ENCODE measurements at places on chromosomes 7 and 10.

- no peak for DNase-seq
- no peak overlapping the region for H3K4me3 ChIP-seq
- no peak overlapping the region for H3K27ac ChIP-seq
- no peaks in the 10 kb centered on the region for H3K27me3 ChIP-seq
- peaks cover 3% of the 10 kb centered on the region for H3K4me1 ChIP-seq
These were observed 47.1 kb upstream of the WASL start for GRCh38 chr7:123795917-123796316.

- H3K27me3 ChIP-seq = no peaks in the 10 kb centered on the region
- no peaks in the 10 kb centered on the region for H3K36me3 ChIP-seq
- peaks cover 3% of the 10 kb centered on the region for H3K4me1 ChIP-seq
These were observed at the start of gene ENTPD1 for GRCh38 chr10:95756041-95756761. ENTPD1 (plus strand) TSS chr10:95756163; CDS start chr10:95756240, 77 bp downstream.

GRCh38 chr7:93883917-93884345, 6.6 kb downstream of the TFPI2 start:
- H3K27ac ChIP-seq = no peak overlapping the region
- H3K27me3 ChIP-seq = peaks cover 2% of the 10 kb centered on the region
- H3K4me1 ChIP-seq = no peaks in the 10 kb centered on the region
- DNase-seq = no peak
- H3K4me3 ChIP-seq = no peak overlapping the region
- no peaks in the 10 kb centered on the region for H3K36me3 ChIP-seq

DNA sequence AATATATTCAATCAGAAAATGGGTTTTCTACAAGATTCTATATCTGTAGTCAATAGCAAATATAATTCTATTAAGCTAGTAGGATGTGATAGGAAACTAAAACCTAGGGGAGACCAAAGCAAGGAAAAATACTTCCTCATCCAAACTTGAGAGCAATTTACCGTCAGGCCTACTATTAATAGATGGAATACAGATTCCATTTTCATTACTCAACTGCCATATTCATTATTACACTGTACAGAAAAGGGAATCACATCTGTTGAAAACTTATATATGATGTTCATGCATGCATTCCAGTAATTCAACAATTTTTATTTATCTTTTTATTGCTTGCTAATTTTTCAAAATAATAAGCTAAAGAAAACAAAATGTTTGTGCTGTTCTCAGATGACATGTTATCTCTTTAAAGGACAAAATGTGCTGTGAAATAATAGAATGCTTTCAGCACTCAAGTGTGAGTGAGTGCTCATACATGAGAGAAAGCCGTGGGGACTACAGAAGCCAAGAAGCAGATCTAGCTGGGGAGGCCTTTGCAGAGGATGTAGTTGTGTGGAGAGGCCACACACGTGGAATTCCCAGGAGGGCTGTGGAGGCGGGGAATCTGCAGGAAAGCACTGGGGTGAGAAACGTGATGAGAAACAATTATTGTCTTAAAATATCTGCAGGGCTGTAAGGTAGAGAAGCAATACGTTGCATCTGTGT, 110.0 kb downstream of the EGFR start:
- no peak overlapping the region for H3K4me3 ChIP-seq
- DNase-seq = no peak
- no peak overlapping the region for H3K27ac ChIP-seq
- H3K27me3 ChIP-seq = no peaks in the 10 kb centered on the region

GRCh38 chr7:39100270-39100669, 122.6 kb downstream of the POU6F2 start:
- H3K4me1 ChIP-seq = no peaks in the 10 kb centered on the region
- no peak for DNase-seq
- H3K4me3 ChIP-seq = no peak overlapping the region
- no peaks in the 10 kb centered on the region for H3K27me3 ChIP-seq
- H3K27ac ChIP-seq = no peak overlapping the region
- H3K36me3 ChIP-seq = no peaks in the 10 kb centered on the region

DNA sequence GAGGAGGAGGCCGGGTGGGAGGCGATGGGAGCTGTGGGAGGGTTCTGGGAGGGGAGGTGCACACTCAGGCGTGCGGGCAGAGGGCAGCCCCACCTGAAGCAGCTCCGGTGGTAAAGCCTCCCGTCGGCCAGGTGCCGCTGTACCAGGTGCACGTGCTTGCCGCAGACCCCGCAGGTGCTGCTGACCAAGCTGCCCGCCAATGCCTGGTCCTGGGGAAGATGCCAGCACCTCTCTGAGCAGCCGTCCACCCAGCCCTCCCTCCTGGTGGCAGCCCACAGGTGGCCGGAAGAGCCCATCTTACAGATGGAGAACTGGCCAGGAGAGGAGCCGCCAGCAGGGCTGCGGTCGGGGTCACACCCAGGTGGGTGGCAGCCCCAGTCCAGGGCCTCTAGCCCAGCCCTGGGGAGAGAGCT, 12.6 kb downstream of the MICALL2 start:
- H3K4me3 ChIP-seq = no peak overlapping the region
- DNase-seq = no peak
- H3K4me1 ChIP-seq = no peaks in the 10 kb centered on the region
- no peaks in the 10 kb centered on the region for H3K36me3 ChIP-seq
- H3K27ac ChIP-seq = no peak overlapping the region
- H3K27me3 ChIP-seq = no peaks in the 10 kb centered on the region

DNA sequence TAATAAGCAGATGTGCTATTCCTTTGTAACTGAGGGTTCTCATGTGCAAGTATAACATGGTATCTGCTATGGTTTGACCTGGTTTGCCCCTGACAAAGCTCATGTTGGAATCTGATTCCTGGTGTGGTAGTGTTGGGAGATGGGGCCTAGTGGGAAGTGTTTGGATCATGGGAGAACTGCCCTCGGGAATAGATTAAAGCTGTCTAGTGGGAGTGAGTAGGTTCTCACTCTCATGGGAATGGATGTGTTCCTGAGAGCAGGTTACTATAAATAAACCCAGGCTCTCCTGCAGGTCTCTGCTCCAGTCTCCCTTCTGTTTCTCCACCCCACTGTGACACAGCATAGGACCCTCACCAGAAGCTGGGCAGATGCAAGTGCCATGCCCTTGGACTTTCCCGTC, 97.7 kb downstream of the ATE1 start:
- no peak overlapping the region for H3K27ac ChIP-seq
- no peaks in the 10 kb centered on the region for H3K27me3 ChIP-seq
- H3K4me3 ChIP-seq = no peak overlapping the region
- H3K4me1 ChIP-seq = no peaks in the 10 kb centered on the region
- no peak for DNase-seq

GRCh38 chr10:50332108-50332842, 81.0 kb upstream of the ASAH2 start:
- DNase-seq = no peak
- H3K4me1 ChIP-seq = no peaks in the 10 kb centered on the region

DNA sequence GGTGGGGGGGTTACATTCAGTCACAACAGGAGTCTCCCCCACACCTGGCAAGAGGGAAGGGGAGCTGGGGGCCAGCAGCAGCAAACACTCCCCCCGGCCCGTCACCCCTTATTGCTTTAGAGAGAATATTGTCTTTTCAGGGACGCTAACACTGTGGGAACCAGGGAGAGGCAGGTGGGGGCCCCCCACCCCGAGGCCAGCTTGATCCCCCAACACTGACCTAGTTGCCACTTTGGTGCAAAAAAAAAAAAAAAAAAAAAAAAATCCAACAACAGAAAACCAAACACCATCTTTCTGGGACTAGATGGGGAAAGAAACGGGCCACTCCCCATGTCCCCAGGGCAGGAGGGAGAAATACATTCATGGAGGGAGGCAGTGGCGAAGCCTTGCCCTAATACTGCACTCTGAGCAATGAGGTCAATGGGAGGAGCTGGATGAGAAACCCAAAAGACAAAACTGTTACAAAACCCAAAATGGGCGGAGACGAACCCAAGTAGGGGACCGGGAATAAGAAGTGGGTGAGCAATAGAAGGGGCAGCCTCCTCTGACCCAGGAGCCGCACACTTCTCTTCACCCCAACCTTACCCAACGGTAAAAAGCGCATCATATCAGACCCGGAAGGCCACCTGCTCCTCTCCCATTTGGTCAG, 6.5 kb downstream of the GNB2 start:
- H3K4me1 ChIP-seq = peaks cover 7% of the 10 kb centered on the region
- H3K27me3 ChIP-seq = no peaks in the 10 kb centered on the region
- DNase-seq = no peak
- H3K27ac ChIP-seq = no peak overlapping the region
- peaks cover 27% of the 10 kb centered on the region for H3K36me3 ChIP-seq
- no peak overlapping the region for H3K4me3 ChIP-seq

GRCh38 chr10:114328874-114329273, 75.4 kb downstream of the AFAP1L2 start:
- no peak for DNase-seq
- no peaks in the 10 kb centered on the region for H3K36me3 ChIP-seq
- no peaks in the 10 kb centered on the region for H3K4me1 ChIP-seq
- H3K27me3 ChIP-seq = no peaks in the 10 kb centered on the region
- H3K27ac ChIP-seq = no peak overlapping the region
- no peak overlapping the region for H3K4me3 ChIP-seq

- DNase-seq = no peak
- H3K4me3 ChIP-seq = no peak overlapping the region
- no peaks in the 10 kb centered on the region for H3K27me3 ChIP-seq
- H3K4me1 ChIP-seq = peaks cover 10% of the 10 kb centered on the region
- H3K36me3 ChIP-seq = peaks cover 3% of the 10 kb centered on the region
These were observed 62.8 kb downstream of the CTBP2 start for GRCh38 chr10:125097409-125098070.

- no peaks in the 10 kb centered on the region for H3K36me3 ChIP-seq
- no peak for DNase-seq
- H3K27ac ChIP-seq = no peak overlapping the region
- peaks cover 28% of the 10 kb centered on the region for H3K27me3 ChIP-seq
These were observed 1.0 kb upstream of the DENND2A start for GRCh38 chr7:140641524-140642195.

Data from H1 (cell line).